ENCODE measurements at places on chromosomes 6 and 20.

GRCh38 chr6:33082702-33083101 lies 6.9 kb downstream of the HLA-DPB1 start:
- no peak for DNase-seq

DNA sequence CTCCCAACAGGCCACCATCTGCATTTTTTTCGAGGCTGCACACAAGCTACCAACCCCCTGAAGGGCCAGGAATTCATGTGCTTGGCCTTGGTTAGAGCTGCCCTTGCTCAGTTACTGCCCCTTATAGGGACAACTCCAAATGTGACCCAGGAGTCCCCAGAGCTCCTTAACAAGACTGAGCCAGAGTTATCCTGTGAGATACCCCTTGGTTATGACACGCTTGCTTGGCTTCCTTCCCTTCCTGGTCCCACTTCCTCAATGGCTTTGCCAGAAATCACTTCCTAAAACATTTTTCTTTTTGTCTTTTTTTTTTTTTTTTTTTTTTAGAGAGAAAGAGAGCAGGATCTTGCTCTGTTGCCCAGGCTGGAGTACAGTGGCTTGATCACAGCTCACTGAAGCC lies 8.9 kb downstream of the TREM1 start:
- DNase-seq, result no peak

DNA sequence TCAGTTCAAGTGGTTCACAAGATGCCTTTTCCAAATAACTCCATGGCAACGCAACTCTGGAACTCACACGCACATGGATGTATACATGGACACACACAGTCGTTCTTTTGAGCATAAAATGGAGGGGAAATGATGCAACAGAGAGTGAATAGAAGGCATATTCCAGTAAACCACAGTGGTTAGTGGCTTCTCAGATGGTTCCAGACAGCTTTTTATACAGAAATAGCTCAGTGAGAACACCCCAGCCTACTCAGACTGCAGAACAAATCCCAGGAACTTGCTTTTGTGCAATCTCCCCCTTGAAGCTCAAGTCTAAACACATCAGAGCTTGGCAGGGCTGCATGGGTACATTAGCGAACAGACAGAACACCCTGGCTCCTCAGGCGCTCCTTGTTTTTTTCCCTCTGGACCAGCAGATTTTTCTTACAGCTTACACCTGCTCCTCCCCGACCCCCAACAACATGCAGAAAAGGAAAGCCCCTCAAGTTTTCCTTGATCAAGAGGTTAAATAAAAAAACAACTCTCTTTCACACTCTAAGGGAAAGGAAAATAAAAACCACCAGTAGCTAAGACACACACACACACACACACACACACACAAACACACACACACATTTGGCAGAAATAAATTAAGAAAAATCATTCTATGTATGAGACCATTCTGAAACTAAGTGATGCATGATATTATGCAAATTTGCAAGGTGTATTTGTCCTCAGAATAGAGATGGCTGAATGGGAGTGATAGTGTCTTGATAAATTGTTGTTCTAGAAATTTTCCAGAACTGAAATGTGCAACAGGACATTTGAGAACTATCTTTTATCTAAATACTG lies 51.2 kb upstream of the RANBP9 start:
- DNase-seq, result no peak

DNA sequence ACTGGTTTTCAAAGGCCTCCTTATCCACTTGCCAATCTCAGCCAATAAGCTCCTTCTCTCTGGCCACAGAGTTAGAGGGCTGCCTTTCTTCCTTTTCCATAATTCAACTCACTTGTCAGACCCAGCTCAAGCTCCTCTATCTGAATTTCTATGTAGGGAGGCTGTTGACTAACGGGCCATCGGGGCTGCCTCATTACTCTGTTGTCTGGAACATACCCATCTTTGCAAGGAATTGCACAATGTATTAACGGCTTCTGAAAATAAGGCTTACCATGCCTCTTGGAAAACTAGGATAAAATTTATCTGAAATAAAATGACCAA lies 28.5 kb upstream of the KIF6 start:
- DNase-seq, result peak; percentile 71

GRCh38 chr6:16928387-16928786 lies 167.1 kb upstream of the ATXN1 start:
- DNase-seq, result no peak

DNA sequence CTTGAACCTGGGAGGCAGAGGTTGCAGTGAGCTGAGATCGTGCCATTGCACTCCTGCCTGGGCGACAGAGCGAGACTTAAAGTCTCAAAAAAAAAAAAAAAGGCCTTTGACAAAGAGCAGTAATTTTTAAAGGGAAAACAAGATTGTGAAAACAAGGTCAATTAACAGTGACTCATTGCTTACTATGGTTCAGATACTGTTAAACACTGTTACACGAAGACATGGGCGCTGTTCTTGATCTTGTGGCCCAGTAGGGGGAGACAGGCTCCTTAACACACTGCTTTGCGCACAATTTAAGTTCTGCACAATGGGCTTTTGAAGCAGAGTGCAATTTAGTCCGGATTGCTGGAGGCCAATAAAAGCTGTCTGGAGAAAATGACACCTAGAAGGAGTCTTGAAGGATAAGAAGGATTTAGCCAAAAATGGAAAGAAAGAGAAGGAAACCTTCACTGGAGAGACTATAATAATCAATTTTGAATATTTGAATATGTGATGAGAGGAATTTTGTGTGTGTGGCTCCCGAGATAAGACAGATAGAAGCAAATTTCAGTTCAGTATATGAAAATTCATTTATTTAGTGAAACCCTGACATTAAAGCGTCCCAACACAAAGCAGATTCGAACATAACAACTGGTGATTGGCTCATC lies 6.0 kb upstream of the LATS1 start:
- DNase-seq, result no peak

GRCh38 chr20:59386809-59387208 lies 86.4 kb downstream of the EDN3 start:
- no peak for DNase-seq

- no peak for DNase-seq
Measured at GRCh38 chr6:35833536-35833935, 28.4 kb downstream of the LHFPL5 start.
